ENCODE measurements at places on chromosomes 11 and 22.
A peak's percentile ranks its signal among the peaks of the same experiment; 100 is the strongest.

DNA sequence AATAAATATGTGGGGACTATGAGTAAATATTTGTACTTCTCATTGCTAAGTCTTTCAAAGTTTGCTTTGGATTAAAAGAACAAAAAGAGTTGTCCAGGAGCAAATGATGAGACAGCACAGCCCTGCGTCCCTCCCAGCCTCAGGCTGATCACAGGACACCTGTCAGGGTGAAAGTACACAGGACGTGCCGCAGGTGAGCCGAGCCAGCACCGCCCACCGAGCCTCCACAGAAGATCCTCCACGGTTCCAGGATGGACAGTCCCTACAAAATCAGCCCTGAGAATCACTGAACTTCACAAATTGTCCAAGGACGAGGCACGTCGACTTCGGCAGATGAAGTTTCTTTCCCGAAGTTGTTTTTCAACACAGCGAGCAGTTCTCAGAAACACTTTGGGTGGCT, 661.5 kb downstream of the BRD1 start:
- DNase-seq = no peak

DNA sequence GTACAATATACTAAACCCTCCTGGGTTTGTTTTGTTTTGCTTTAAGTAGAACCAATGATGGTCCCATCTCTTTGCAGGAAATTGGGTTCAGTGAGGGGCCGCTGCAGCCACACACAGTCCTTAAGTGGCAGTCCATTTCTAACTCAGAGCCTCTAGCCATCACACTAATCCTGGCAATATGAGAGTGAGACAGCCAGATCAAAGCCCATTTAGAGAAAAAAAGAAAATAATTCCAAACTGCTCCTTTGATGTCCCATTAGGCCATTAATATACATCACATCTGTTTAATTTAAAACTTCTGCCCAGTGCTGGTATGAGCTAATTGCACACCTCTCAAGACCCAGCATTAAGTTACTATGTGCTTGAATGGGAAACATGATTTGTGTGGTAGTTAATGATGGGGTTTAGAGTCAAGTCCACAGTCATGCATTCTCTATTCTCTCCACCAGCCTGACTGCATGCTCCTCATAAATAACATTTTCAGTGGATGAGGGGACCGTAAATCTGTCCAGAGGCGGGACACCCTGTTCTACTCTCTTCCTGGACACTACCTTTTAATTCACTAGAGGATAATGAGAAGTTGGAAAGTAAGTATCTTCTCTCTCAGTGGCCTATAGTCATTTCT, 53.8 kb upstream of the BIRC3 start:
- DNase-seq = no peak

DNA sequence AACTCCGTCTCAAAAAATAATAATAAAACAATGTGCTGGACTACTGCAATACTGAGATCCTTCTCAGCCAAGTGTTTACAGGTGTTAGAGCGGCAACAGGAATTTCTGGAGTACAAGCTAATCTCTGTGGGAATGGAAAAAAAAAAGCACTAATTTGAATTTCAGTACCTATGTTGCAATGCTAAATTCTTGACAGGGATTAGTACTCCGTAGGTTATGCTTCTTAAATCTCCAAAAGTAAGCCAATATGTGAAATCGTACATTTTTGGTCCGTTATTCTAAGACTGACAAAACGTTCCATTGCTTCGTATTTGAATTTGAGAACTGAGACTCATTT, 1.1 kb downstream of the ATL3 start:
- no peak for DNase-seq

DNA sequence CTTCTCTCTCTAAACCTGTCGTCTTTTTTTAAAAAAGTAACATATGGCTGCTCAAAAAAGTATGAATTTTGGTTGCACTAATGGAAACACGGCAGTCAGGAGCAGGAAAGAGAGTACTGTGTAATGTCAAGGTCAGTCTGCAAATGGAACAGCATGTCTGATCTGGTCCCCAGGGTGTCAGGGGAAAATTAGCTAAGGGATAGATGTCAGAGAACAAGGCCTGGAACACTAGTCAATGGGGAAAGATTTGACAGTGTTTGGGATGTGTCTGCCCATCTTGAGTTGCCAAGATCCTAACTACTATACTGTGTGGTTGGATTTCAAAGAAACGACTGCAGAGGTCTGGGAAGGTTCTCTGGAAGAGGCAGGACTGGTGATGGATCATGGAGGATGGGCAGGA, 65.7 kb upstream of the PHOX2A start:
- DNase-seq = no peak

DNA sequence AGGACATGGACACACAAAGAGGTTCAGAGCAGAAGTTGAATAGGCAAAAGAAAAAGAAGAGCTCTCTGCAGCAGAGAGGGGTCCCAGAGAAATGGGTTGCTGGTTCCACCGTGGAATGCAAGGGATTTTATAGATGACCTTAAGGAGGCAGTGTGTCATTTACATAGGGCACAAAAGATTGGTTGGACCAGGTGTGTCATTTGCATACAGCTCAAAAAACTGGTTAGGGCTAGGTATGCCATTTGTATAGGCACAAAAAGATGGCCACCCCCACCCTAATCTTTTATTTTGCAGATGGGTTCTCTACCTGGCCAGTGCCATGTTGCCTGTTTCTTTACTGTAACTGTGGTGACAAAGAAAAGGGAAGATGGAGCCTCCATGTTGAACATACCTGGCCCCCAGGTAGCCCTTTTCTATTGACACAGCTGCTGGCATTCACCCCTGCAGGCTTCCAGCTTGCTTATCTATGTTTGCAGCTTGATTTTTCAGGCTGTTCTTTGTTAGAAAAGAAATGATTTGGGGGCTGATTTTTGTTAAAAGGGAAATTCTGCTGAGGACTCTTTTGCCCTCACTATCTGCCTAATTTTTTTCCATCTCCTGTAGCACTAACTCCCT, 3.1 kb upstream of the CAVIN3 start:
- no peak for DNase-seq

- DNase-seq = no peak
Observed at GRCh38 chr11:117495357-117495756, 167.7 kb downstream of the CEP164 start.

- no peak for DNase-seq
Observed at GRCh38 chr11:130344841-130345240, 30.1 kb upstream of the ZBTB44 start.

DNA sequence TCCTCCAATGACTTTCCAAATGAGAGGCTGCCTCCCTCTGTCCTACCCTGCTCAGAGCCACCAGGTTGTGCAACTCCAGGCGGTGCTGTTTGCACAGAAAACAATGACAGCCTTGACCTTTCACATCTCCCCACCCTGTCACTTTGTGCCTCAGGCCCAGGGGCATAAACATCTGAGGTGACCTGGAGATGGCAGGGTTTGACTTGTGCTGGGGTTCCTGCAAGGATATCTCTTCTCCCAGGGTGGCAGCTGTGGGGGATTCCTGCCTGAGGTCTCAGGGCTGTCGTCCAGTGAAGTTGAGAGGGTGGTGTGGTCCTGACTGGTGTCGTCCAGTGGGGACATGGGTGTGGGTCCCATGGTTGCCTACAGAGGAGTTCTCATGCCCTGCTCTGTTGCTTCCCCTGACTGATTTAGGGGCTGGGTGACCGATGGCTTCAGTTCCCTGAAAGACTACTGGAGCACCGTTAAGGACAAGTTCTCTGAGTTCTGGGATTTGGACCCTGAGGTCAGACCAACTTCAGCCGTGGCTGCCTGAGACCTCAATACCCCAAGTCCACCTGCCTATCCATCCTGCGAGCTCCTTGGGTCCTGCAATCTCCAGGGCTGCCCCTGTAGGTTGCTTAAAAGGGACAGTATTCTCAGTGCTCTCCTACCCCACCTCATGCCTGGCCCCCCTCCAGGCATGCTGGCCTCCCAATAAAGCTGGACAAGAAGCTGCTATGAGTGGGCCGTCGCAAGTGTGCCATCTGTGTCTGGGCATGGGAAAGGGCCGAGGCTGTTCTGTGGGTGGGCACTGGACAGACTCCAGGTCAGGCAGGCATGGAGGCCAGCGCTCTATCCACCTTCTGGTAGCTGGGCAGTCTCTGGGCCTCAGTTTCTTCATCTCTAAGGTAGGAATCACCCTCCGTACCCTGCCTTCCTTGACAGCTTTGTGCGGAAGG, 2.9 kb downstream of the APOC3 start:
- no peak for DNase-seq

DNA sequence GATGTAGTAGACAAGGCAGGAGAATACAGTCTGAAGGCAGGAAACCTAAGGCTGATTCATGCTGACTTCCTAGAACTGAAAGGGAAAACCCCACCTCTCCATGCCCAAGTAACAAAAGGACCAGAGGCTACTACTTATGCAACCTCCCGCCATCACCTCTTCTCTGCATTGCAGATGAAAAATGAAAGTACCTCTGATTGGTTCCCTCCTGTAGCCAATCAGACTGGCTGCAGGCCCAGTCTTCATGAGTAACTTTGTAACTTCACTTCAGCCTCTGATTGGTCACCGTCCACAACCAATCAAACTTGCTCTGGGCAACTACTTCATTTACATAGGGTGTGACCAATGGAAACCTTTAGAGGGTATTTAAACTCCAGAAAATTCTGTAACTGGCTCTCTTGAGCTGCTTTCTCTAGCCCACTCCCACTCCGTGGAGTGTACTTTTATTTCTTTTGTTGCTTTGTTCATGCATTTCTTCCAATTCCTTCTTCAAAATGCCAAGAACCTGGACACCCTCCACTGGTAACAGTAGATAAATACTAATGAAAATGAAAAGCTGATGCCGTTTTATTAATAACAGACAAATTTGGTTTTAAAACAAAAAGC, 5.2 kb upstream of the MAP6 start:
- peak; percentile 97 for DNase-seq
